ENCODE measurements at places on chromosomes 2 and 18.

DNA sequence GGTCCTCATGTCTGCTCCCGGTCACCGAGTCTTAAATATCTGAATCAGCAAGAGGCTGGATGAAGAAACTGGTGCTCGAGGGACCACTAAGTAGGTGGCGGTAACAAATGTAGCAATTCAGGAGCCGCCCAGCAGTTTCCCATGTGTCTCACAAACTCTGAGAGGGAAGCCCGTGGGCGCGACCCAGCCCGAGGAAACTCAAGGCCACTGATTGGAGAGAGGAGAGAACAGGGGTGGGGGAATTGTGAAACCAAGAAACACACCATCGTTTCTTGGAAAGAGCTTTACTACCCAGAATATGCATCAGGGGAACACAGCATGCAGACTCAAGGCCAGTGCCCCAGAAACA lies 10.8 kb downstream of the MLPH start:
- DNase-seq: no peak

GRCh38 chr2:187372213-187372612 lies 75.8 kb downstream of the CALCRL start:
- DNase-seq: no peak

GRCh38 chr2:84938194-84938879 lies 32.6 kb upstream of the KCMF1 start:
- DNase-seq: no peak

DNA sequence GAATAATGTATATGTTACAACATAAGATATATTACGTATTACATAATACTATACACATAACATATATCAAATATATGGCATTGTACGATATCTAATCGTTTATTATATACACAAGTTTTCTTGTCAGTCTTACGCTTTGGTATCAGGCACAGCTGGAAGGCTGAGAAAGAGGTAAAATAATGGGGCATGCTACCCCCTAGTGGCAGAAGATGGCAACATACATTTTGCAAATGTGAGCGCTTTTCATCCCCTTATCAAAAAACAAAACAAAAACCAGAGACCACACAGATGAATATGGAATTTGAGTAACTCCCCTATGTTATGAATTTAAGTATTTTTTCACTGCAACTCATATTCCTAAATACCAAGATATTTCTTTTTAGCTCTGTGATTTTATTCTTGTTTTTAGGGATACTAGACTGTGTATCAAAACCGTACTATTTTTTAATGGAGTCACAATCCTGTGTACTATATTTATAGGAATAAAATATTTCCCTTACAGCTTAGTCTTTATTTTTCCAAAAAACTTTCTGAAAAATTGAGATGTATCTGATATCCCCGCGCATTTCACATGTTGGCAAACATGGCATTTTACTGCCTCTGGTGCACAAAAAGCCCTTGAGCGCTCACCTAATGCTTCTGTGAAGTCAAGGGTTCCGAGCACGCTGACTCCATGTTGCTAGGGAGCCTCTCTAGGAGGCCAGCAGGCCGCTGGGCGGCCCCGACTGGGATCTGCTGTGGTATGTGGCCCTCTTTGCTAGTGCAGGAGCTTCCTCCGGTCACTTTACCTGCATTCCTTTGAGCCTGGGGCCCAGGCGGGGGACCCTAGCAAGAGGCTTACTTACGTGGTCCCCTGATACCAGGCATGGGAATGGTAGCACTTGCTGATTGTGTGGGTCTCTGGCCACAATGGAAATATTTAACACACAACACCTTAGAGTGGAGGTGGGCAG lies 62.5 kb downstream of the SLC4A3 start:
- peak; percentile 66 for DNase-seq

DNA sequence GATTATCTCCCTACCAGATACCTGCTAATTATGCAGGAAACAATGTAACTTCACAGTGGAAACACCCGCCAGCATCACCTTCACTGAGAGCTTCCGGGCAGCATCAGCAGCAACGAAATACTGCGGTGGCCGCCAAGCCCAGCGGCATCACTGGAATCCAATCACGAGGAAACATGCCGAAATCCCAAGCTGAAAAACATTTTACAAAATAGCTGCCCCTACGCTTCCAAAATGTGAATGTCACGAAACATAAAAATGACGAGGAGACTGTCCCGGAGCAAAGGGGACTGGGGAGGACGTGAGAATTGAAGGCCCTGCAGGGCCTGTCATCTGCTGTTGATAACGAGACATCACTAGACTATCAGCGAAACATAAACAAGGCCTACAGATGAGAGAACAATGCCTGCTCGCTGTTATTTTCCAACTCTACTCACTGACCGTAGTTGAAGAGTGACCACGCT lies 82.6 kb downstream of the HDAC4 start:
- DNase-seq: no peak

GRCh38 chr2:205684871-205685313 lies 2.6 kb downstream of the NRP2 start:
- no peak for DNase-seq

GRCh38 chr2:47282621-47283272 lies 120.2 kb upstream of the MSH2 start:
- DNase-seq: no peak

GRCh38 chr18:36200354-36200771 lies 13.1 kb downstream of the MOCOS start:
- DNase-seq: no peak

DNA sequence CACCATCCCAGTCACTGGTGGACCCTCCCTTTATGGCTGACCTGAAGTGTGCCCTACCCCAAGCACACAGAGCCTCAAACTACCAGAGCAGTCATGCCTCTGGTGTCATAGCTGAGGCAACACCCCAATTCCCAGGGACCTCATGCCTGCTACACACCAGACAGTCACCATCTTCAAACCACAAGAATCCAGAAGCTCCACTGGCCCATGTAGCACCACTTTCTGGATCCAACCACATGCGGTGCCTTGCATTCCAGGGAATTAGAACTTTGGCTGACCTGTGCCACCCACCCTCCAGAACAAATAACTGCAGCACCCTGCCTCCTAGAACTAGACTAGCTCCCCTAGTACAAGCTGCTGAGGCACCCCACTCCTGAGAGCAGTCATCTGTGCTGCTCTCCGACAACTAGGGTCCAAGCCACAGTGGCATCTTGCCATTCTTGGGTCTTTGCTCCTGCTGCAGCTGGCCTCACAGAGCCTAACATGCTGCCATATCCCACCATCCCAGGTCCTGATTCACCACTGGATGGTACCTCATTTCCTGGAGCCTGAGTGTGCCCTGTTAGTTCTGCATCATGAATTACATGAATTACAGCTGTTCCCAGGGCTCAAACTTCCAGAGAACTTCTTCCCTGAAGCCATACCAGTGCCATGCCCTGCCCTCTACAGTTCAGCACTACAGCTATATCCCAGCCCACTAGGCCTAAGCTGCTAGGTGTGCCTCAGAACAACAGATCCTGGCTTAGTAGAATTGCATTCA lies 243.8 kb upstream of the CHST9 start:
- DNase-seq: no peak

GRCh38 chr2:173884025-173884802 lies 81.0 kb downstream of the SP3 start:
- DNase-seq: peak; percentile 57

- DNase-seq: no peak
These were observed 3.2 kb downstream of the MTHFD2 start for GRCh38 chr2:74201596-74201995.

DNA sequence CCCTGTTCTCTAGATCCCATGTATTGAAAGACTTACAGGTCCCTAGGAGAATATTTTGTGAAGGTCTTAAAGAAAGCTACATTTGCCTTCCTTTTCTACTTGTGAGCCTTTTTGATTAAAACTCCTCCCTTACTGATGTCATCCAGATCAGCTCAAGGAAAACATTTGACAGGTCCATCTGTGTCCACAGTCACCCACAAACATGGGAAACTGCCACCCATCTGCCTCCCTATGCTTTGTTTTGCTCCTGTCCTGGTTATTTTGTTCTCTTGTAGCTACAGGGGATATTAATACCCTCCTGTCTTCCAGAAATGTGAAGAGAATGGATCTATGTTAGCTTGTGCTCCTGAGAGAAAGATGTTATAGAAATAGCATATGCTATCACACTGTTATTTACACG lies 203.6 kb upstream of the GALNT5 start:
- DNase-seq: no peak

- no peak for DNase-seq
These were observed 75.6 kb upstream of the PKDCC start for GRCh38 chr2:41972179-41972578.

- no peak for DNase-seq
These were observed 2.4 kb upstream of the VPS54 start for GRCh38 chr2:64021578-64021977.

GRCh38 chr2:152600697-152601096 lies 116.6 kb downstream of the PRPF40A start:
- no peak for DNase-seq

GRCh38 chr18:60022671-60023276 lies 123.0 kb downstream of the PMAIP1 start:
- no peak for DNase-seq

DNA sequence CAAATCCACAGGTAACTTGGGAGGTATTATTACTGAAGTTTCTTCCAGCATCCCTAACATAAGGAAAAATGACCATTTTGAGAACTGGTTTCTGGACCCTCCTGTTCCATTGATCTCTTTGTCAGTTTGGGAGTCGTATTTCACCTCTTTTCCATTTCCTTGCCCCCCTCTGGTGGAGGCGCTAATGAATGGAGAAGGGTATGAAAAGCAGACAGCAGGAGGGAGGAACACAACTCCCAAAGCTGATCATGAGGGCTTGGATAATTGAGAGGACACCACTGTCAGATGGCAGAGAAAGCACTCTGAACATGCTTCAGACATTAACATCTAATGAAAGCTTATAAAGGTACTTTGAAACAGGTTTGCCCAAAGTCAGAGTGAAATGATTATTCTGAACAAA lies 56.6 kb upstream of the TLK1 start:
- no peak for DNase-seq

GRCh38 chr2:222108957-222109585 lies 189.7 kb downstream of the PAX3 start:
- no peak for DNase-seq

DNA sequence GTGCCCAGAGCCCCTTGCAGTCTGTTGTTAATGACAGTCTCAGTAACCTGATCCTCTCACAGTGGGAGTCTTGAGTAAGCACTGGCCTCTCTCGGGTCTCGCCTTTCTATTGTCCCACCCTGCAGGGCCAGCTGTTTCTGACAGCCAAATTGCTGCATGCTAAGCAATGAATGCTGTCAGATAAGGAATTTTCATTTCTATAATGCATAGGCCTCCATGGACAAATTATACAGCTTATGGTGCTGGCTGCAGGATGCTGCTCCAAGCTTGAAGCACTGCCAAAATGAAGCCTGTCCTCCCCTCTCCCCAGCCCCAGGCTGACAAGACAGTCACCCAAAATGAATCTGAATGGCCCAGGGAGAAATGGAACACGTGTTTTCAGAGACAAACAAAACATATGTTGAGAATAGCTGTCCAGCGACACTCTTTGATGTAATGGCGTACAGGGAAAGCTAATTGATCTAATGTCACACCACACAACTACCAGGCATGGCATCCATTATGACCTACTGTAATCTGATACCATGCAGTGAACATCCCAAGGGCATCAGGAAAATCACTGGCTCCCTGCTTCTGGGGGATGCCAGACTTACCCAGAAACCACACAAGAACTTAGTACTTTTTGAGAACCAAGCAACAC lies 36.8 kb downstream of the ACVR1 start:
- DNase-seq: peak; percentile 82

DNA sequence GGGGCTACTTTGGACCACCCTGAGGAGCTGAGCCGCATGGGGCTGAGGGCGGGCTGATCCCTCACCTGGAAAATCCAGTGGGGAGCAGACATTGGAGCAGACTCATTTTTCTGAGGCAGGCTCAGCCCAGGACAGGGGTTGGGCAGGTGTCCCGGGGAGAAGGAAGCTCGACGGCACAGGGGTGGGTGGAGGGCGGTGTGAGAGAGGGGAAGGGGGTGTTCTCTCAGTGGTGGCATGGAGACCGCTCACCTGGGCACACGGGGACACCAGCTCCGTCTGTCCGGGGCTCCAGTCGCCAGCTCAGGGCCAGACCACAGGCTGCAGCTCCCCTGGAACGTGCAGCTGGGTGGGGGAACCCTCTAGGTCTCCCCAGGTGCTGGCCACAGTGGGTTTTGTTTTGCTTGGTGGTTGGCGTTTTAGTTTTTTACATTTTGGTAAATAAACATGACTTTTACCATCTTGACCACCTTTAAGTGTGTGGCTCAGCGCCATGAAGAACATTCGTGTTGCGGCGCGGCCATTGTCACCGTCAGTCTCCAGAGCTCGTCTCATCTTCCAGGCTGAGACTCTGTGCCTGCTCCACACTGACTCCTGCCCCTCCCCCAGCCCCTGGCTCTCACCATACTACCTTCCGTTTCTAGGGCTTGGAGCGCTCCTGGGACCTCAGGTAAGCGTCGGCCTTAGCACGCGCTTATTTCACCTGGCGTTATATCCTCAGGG lies 4.3 kb upstream of the MAB21L4 start:
- DNase-seq: no peak

DNA sequence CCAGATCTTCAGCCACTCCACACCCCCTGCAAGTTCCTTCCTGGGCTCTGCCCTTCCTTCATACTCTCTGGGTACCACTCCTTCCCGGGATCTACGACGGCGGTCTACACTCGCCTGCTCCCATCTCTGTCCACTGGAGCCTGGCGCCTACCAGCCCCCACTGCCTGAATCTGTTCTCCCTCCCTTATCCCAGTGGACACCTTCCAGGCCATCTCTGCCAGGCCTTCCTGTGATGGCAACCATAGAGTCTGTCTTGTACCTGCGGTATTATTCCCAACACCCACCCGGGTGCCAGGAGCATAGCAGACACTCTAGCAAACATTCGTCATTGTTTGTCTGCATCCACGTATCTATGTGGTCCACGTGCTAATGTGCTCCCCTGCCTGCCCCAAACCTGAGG lies 140.9 kb downstream of the ZFP36L2 start:
- DNase-seq: no peak

DNA sequence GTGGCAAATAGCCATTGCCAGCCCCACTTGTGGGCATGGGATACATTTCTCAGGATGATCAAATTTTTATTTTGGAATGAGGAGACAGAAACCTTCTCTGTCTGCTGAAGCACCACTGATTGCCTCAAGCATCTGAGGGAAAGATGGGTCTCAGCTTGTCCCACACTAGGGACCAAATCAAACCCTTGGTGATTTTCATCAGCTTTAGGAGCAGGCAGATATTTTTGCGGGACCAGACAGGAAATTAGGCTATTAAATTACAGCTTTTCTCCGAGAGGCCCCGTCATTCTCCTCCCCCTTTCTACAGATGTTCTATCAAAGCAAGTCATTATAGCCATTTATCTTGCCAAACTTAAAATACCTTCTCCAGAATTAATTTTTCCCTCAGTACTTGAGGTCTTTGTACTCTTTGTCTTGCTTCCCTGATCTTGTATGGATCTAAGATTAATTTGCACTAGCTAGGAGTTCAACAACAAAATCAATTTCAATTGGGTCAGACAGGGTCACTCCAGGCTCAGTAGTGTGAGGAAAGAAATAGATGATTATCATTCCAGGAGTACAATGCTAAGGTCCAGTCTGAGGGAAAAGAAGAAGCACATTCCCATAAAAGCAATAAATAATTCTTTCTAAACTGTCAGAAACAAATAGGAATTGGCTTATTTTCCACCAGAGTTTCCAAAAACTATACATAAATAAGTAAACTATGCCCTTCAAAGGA lies 818.1 kb upstream of the SOX11 start:
- DNase-seq: no peak

- DNase-seq: no peak
These were observed 1994.5 kb upstream of the PIK3C3 start for GRCh38 chr18:39960550-39960949.

- DNase-seq: no peak
These were observed 85.3 kb upstream of the GALNT5 start for GRCh38 chr2:157172239-157172638.

GRCh38 chr18:13336841-13337240 lies 118.3 kb downstream of the LDLRAD4 start:
- no peak for DNase-seq

GRCh38 chr2:38187541-38188011 lies 111.6 kb upstream of the CYP1B1 start:
- DNase-seq: no peak

Data from HEK293T (cell line).